ENCODE measurements at places on chromosomes 3 and 15.

DNA sequence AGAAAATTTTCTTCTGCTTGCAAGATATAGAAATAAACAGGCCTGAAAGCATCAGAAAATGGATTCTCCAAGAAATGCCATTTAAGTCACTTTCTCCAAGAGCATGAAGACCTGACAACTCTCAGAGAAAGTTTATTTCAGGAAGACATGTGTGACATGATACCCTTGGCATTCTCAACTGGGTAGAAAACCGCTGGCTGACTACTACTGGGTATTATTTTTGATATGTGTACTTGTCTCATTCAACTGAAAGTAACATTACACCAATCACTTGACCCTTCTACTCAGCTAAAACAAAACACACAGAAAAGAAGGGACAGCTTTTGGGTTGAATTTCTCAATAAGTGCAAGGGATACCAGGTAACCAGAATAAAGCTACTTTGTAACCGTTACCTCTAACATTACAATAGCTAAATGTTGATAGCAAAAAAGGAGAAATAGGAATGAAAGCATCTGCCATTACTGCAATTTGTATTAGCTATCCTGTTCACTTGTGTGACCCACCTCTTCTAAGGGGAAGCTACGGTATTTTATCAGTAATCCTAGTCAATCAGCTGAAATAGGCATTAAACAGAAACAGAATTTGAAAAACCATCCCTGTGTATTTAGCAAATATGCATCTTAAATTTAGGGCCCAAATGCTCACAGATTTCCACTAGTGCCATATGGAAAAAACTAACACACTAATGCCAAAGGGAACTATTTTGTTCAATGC is 7.3 kb downstream of the TRA2B start:
- no peak for DNase-seq

DNA sequence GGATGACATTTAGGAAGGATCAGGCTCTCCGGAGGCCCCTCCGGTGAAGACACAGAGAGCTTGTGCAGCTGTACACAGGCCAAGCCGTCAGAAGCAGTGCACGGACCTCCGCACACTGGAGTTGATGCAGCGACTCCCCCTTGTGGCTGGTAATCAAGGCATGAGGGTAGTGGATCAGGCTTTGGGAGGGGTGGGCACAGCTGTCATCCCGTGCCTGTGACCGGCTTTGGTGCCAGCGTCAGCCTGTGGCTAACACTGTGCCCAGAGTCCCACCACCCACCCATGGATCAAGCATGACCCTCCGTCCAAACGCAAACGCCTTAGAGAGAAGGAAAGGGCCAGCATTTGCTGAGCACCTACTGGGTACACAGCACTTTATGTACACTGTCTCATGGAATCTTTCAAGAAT is 8.2 kb upstream of the GRIP2 start:
- DNase-seq, result peak; percentile 14

- no peak for DNase-seq
Measured at GRCh38 chr3:184553385-184553784, 8.2 kb upstream of the EPHB3 start.

GRCh38 chr15:89426500-89426899 is 69.9 kb downstream of the RHCG start:
- no peak for DNase-seq

DNA sequence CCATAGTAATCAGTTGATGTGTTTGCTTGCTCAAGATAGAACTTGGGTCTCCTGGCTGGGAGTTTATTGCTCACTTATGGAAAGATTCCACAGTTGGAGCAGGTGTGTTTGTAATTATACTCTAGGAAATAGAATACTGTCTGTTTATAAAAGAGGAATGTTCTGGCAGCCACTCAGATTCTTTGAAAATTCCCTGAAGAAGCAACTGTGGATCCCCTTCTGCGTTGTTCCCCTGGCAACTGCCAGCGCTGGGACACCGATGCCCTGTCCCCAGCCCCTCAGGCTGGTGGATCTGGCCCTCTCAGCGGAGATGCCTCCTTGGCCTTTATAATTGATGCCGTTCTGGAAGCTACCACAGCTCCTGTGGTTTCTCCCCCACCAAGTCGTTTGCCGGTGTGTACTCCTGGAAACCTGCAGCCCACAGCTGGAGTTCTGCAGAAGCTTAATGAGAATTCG is 225.9 kb downstream of the ITPR1 start:
- no peak for DNase-seq

DNA sequence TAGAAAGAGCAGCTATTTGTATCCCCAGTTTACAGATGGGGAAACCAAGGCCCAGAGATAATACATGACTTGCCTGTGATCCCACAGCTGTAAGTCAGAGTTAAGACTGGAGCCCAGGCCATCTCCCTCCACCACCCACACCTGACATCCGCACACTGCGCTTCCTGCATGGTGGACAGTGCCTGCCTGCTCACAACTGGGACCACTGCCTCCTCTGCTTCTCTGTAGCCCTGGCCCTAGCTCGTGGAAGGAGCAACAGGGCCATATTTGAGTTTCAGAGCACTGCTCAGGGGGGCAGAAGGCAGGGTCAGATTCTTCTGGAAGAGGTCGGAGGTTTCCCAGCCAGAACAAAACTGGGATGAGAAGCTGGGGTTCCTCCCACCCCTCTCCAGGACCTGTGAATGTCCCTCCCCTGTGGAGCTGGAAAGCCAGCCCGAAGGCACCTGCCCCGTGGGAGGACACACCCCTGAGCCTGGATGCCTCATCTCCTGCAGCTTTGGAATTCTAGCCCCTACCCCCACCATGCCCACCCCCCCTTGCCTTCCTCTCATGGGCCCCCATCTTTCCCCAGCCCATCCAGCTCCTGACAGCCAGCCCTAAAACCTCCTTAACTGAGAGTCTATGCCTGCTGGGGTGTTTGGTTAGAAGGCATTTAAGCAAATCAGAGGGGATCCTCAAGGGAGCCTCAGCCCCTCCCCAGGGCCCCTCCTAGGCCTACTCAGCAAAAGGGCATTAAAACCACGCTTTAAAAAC is 100.1 kb downstream of the TPRA1 start:
- DNase-seq, result no peak

DNA sequence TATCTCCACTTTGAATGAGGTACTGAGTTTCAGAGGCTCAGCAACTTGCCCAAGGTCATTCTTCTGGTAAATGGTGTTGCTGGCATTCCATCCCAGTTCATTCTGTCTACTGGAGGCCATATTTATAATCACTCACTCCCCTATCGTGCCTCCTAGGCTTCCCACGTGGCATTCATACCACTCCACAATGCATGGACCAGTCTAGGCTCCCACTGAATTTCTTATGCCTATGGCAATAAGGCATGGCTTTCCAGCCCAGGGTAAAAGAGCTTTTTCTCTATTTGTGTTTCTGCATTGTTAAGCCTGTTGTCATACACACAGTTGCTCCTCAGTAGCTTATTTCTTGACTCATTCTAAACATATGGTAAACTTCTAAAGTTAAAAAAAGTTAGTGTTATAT is 19.9 kb downstream of the BBX start:
- no peak for DNase-seq

GRCh38 chr15:43511012-43511885 is 6.2 kb upstream of the MAP1A start:
- no peak for DNase-seq

DNA sequence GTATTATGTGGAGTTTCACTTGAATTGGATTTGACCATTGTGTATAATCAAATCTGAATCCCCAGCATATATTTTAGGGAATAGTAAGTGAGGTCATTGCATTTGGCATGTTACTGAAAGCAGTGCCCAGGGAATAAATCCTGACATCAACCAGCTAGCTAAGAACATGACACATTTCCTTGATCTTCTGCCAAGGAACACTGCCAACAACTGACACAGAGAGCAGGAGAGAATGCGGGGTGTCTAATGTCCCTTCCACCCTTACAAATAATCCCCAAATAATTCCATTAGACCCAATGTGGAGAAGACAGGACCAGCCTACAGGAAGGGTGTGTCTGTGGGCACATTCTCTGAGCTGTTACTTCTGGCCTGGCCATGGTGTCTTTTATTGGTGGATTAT is 30.6 kb upstream of the UBE3A start:
- no peak for DNase-seq

DNA sequence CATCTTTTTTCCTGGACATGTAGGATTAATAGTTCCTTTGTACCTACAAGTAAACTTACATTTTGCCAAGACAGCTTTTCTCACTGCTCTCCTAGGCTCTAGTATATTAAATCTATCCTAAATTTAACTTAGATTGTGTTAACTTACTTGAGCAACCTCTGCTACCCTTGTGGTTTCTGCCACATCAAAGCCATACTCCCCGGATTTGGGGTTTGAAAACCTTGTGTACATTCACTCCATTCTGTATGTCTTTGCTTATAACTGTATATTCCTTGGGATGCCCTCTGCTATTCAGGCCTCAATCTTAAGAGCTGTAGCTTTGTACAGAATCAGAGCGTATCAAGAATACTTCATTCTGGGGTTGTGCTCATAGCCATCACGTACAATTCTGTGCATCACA is 60.4 kb downstream of the ARIH1 start:
- DNase-seq, result no peak

GRCh38 chr3:144744473-144744872 is 772.9 kb downstream of the DIPK2A start:
- no peak for DNase-seq

DNA sequence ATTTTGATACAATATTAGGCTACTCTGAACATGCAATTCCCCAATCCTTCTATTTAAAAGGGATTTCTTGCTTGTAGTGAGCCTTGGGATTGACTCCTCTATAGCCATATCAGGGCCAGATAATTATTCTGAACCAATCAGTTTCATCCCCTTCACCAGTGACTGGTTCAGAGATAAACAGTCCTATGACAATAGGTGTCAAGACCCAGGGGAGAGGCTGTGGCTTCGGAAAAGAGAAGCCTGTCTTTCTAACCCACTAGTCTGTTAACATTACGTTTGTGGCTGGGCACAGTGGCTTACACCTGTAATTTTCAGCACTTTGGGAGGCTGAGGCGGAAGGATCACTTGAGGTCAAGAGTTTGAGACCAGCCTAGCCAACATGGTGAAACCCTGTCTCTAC is 6.2 kb upstream of the ISLR2 start:
- DNase-seq, result no peak

GRCh38 chr15:56098195-56098863 is 104.9 kb upstream of the NEDD4 start:
- DNase-seq, result no peak

- no peak for DNase-seq
Measured at GRCh38 chr3:194300382-194300758, 50.8 kb downstream of the CPN2 start.

GRCh38 chr15:58224068-58224467 is 85.9 kb downstream of the AQP9 start:
- DNase-seq, result no peak

- no peak for DNase-seq
Measured at GRCh38 chr3:161637559-161637958, 141.0 kb downstream of the OTOL1 start.

GRCh38 chr3:22371036-22371435 is 620.0 kb upstream of the ZNF385D start:
- DNase-seq, result no peak

- no peak for DNase-seq
Measured at GRCh38 chr15:57472861-57473260, 96.6 kb downstream of the CGNL1 start.

- no peak for DNase-seq
Measured at GRCh38 chr3:66555214-66555844, 54.5 kb upstream of the LRIG1 start.

DNA sequence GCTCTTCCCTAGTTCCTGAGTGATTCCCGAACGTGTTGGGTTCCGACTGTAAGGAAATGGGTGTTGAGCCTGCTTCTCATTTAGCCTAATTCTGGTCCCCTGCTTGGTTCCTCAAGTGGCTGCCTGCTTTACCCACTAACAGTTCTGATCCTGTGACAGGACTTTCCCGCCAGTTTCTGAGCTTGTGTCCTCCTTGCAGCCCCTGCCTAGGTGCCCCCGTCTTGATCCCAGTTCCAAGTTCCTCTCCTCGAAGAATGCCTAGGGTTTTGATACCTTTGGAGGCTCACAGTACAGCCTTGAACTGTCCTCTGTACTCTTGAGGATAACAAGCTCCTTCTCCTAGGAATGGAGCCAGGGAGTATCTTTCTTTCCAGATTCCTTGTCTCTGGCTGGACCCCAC is 12.0 kb upstream of the RASGRF1 start:
- DNase-seq, result no peak

GRCh38 chr15:50137330-50137761 is 18.3 kb upstream of the ATP8B4 start:
- DNase-seq, result no peak

- DNase-seq, result no peak
Measured at GRCh38 chr3:140727886-140728285, 50.0 kb downstream of the TRIM42 start.

DNA sequence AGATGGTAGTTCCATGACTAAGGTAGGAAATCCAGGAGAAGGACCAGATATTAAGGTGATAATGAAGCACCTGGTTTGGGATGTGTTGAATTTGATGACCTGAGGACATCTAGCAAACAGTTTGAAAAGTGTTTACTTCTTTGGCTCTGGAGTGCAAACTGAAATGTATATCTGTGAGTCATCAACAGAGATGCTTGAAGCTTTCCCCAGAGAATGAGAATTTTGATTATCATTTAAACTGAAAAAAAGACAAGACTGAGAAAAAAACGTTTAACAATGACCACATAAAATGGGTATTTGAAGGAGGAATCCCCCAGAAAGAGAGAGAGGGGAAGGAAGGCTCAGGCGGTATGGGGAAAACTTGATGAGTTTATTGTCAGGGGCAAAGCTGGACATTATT is 20.7 kb upstream of the GSK3B start:
- no peak for DNase-seq

DNA sequence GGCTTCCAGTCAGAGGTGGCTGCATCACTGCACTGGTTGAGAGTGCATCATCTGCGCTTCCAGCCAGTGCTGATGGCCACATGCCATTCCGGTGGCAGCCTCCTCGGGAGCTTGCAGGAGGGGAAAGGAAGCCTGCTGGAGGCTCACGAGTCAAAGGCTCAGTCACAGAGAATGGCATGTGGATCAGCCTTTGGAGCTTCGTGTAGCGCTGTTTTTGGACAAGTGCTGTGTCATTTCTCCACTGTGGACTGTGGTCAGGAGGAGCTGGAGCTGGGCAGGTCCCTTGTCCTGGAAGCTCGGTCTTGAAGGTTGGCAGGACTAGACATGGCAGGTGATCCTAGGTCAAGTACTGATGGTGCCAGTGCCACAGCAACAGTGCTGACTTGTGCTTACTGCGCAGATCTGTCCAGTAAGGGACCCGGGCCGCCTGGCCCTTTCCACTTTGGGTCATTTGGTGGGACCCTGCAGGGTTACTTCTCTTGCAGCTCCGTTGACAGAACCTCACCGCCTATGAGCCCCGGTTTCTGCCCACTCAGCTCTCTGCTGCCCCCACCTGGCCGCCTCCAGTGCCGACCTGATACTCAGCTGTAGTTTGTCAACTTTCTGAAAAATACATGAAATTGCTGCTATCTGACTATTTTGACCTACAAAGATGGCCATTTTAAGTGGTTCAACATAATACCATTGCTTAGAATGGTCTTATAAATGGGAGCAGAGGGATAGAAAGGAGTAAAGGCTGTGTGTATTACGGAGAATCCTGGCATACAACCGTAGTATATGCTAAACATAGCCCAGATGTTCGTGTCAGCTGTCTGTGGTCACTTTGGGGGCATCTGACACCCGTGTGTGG is 27.6 kb upstream of the TRPM1 start:
- DNase-seq, result peak; percentile 74

All from stimulated activated CD8-positive, alpha-beta memory T cell treated with anti-CD3 and anti-CD28 coated beads, Interleukin-2, amount 100 ng/mL, for 48 hours (primary cell).